BE2C (cell line): ENCODE measurements at places on chromosomes 3 and 15.

- DNase-seq = no peak
Measured at GRCh38 chr15:80503319-80503952, 99.3 kb downstream of the ARNT2 start.

- DNase-seq = no peak
Measured at GRCh38 chr3:16841041-16841753, 43.6 kb upstream of the PLCL2 start.

- DNase-seq = no peak
Measured at GRCh38 chr3:190012314-190012782, 108.3 kb downstream of the P3H2 start.

GRCh38 chr3:39651993-39652739, 157.2 kb upstream of the MYRIP start:
- peak; percentile 7 for DNase-seq

- DNase-seq = no peak
Measured at GRCh38 chr15:23910030-23910429, 222.9 kb upstream of the NDN start.

DNA sequence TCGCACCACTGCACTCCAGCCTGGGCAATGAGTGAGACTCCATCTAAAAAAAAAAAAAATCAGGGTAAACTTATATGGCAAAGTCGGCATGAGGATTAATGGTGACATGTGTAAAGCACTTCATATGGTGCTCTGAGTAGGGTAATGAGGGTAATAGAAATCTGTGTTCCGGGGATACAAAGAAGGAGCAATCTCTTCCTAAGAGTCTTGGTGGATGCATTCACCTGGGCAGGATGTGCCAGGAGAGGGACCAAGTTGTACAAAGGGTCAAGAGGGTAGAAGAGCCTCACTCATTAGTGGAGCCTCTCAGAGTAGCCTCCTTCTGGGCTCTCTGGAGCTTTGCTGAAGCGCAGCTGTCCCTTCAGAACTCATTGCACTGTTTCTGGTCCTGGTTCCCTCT, 9.3 kb upstream of the CX3CR1 start:
- DNase-seq = no peak

GRCh38 chr15:68425428-68426060, 6.4 kb downstream of the ITGA11 start:
- DNase-seq = no peak
